ENCODE measurements at places on chromosomes 11 and 22. TPM values are rescaled to one million over a fixed set of nuclear protein-coding genes. Genes with fewer than 3 reads are reported as not detected.

GRCh38 chr11:8577791-8578581 lies 16.0 kb downstream of the STK33 start:
- DNase-seq = no peak

- DNase-seq = no peak
These were observed 13.0 kb upstream of the TEF start for GRCh38 chr22:41368543-41369423.

- no peak for DNase-seq
These were observed 159.6 kb downstream of the SWAP70 start for GRCh38 chr11:9823439-9823838.

USH1C gene
- 0.20 TPM for total RNA-seq

TRIM29 gene
- total RNA-seq = 7.8 TPM

P2RX3 gene
- total RNA-seq = not detected

BEST1 gene
- 9.9 TPM for total RNA-seq

Measured in upper lobe of left lung (tissue), 6 donors.